Stimulated activated CD8-positive, alpha-beta memory T cell treated with anti-CD3 and anti-CD28 coated beads, Interleukin-4, amount 100 ng/mL, for 1 hour (primary cell): ENCODE measurements at places on chromosomes 2 and 18.

GRCh38 chr2:157592374-157592773 lies 36.3 kb downstream of the ACVR1C start:
- DNase-seq = no peak

- no peak for DNase-seq
Measured at GRCh38 chr18:65906621-65907034, 155.8 kb downstream of the CDH7 start.

- no peak for DNase-seq
Measured at GRCh38 chr2:159637988-159638501, 21.7 kb upstream of the BAZ2B start.

- no peak for DNase-seq
Measured at GRCh38 chr2:190929919-190930318, 49.3 kb downstream of the GLS start.

DNA sequence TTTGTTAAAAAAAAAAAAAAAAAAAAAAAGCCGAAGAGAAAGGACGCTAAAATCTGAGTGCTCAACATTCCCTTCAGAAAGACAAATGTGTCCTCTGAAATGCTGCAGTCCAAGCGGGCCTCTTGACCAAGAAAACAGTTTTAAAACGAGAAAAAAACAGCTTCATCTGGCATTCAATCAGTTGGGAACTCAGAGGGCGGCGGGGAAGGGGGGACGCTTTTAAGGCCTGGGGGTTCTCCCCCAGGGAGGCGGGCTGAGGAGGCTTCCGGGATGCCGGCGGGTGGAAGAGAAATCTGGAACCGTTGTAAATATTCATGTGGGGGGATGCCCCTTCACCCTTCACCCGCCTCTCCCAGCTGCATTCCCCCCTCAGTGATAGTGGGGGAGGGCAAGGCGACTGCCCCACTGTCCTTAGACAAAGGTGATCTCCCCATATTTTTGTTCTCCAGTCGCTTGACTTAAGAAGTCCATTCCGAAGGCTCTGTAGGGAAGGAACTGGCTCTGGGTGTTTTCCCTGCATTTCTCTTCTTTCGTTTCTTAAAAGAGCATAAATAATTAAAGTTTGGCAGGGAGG lies 3.3 kb upstream of the HOXD11 start:
- no peak for DNase-seq

- no peak for DNase-seq
Measured at GRCh38 chr2:214649440-214650205, 159.9 kb downstream of the BARD1 start.

DNA sequence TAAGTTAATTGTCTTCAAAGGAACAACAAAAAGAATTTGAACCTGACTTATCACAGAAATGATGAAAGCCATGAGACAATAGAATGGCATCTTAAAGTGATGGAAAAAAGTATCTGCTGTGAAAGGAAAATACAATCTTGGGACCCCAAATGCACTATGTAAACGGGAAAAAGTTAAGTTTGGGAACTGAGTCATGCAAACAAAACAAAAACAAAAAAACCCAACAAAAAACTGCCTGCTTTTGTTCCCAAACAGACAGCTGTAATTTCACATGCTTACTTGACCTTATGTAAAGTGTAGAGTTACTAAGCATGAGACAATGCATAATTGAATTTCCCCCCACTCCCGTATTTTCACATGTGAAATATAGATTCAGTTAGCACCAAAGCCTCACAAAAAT lies 122.1 kb upstream of the RBMS1 start:
- no peak for DNase-seq

DNA sequence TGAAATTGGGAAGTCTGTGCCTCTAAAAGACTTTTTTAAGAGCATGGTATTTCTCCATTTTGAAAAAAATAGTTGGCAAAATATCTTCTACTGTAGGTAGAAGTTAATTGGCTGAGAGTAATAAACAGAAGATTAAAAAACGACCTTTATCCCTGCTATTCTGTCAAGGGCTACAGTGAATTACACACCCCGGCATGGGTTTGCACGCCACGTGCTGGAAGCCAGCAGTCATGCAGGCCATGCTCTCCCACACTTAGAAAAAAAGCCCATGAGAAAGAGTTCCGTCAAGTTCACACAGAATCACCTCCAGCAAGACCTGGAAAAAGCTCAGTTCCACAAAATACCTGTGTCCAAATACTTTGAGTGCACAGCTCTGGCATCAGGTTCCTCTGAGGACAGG lies 26.8 kb downstream of the FAM110C start:
- DNase-seq = no peak

DNA sequence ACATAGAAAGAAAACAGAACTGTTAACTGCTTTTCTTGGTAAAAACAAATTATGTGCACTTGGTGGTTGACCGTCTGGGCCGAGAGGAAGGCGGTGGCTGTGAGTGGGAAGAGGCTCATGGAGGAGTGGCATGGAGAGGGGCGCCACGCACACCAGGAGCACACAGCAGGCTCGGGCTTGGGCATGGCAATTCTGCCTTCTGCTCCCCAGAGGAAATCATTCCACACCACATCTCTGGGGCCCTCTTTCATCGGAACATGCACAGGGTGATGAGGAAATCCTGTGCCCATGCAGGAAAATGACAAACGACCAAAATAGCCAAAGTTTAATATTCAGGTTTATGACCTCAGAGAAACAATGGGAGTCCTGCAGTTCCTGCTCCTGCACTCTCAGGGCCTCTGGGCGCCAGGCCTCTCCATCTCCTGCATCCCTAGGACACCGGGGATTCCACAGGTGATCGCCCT lies 26.4 kb downstream of the WDFY1 start:
- DNase-seq = no peak

DNA sequence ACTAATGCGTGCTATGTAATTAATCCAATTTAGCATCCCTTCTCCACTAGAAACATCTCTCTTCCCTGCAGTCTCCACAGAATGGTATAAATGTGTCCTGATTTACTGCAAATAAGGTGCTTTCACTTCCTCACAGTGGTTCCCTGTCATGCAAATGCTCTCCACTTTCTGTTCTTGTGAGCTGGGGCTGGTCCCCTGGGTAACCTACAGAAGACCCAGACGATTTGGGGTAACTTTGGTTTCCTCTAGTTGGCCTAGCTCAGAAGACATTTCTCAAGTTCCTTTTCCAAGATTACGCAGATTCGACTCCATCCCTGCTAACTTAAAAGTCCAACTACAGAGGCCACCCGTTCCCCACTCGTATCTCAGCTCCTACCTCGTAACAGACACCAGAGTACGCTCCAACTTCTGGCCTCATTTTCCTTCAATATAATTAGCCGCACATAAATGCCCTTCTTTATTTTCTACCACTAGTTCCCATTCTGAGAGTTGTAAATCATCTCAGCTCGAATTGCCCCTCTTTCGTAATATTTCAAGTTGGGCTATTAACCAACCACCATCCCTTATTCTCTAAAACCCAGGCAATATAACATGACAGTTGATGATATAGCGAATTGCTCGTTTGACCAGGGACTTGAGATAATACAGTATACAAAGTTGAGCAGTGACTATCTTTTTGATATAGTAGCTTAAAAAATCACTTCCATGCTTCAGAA lies 28.8 kb upstream of the NEDD4L start:
- DNase-seq = no peak

- DNase-seq = no peak
Measured at GRCh38 chr2:1546901-1547300, 133.6 kb downstream of the TPO start.

- DNase-seq = no peak
Measured at GRCh38 chr18:76134628-76135027, 360.4 kb downstream of the ZNF516 start.

- no peak for DNase-seq
Measured at GRCh38 chr2:402206-402605, 114.3 kb upstream of the ALKAL2 start.

DNA sequence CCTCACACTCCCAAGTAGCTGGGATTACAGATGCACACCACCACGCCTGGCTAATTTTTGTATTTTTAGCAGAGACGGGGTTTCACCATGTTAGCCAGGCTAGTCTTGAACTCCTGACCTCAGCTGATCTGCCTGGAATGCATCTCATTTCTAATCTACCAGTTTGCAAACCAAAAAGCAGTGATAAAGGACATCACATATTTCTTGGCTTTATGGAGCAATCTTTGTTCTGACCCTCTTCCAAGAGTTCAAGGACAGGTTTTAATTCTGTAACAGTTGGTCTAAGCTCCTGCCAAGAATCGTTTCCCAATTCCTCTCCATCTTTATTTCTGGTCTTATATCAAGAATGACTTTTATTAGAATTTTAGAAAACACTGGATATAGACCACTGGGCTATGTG lies 67.7 kb downstream of the SLC40A1 start:
- no peak for DNase-seq

- DNase-seq = no peak
Measured at GRCh38 chr2:60530660-60531281, 22.7 kb downstream of the BCL11A start.

- no peak for DNase-seq
Measured at GRCh38 chr2:96103761-96104486, 12.4 kb downstream of the ADRA2B start.

DNA sequence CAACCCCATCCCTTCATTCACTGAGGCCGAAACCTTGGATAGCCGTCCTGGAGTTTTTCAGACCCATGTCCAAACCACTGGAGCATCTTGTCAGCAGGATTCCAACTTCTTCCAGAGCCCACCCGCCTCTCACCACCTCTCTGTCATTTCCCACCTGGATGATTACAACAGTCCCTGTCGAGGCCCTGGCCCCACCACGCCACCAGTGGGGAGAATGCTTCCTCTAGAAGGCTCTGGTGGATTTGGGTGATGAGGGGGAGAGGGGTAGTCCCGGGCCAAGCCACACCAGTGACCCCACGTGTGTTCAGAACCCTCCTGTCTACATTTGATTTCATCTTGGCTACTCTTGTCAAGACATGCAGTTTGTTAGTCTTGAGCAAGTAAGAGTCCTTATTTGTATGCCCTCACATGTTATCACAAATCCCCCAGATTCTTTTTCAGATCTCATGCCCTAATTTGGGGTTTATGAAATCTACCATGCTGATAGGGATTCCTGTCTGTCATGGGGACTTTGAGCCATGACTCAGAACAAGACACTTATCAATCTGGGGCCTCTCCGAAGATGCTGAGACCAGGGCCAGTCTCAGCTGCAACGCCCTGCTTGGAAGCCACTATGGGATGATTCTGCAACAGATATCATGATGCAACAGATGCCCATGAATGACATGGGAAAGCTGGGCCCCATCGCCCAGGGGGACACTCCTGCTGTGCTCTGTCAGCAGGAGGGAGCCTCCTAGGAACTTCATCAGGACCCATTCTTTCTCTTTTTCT lies 186.1 kb downstream of the ZFP36L2 start:
- no peak for DNase-seq

DNA sequence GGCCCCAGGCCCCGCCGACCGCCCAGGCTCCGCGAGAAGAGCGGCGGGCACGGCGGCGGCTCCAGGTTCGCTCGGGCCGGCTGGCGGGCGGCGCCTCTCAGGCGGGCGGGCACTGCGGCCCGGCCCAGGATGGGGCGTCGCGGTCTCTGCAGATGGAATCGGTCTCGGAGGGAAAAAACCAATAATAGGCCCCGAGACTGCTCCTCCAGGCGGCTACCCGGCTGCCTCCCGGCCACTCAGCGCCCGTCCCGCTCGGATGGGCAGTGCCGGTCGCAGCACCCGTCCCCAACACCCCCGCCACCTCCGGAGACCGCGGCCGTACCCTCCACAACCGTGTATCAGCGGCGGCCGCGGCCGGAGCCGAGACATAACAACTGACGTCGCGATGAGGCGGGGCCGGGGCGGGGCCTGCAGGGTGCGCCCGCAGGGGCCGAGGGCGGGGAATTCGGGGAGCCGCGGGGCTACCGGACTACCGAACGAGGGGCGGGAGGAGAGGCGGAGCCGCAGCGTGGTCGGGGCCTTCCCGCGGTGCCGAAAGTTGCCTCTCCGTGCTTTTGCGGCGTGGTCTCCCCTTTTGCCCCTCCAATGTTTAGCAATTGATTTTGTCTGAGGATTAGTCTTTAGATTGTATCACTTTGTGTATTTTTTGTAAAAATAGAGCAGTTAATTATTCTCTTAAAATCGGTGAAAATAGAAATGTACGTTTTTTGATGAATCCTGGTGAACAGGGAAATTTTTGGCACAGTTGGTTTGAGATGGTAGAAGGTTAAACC lies at the start of gene RNF103:
Gene RNF103 (minus strand): TSS at position 372 of the 773 bp plus-strand sequence. CDS start 979 bp downstream, outside the sequence.
- DNase-seq = peak; percentile 76

- DNase-seq = no peak
Measured at GRCh38 chr2:205292665-205293295, 389.5 kb upstream of the NRP2 start.

GRCh38 chr18:5238371-5238976 lies 41.4 kb upstream of the AKAIN1 start:
- DNase-seq = peak; percentile 17

GRCh38 chr2:229768235-229768634 lies 53.9 kb upstream of the DNER start:
- no peak for DNase-seq
